Activated T-cell treated with anti-CD3 and anti-CD28 coated beads, Interleukin-2, amount 50 U/mL, for 24 hours (primary cell): ENCODE measurements at places on chromosomes 2 and 18.

DNA sequence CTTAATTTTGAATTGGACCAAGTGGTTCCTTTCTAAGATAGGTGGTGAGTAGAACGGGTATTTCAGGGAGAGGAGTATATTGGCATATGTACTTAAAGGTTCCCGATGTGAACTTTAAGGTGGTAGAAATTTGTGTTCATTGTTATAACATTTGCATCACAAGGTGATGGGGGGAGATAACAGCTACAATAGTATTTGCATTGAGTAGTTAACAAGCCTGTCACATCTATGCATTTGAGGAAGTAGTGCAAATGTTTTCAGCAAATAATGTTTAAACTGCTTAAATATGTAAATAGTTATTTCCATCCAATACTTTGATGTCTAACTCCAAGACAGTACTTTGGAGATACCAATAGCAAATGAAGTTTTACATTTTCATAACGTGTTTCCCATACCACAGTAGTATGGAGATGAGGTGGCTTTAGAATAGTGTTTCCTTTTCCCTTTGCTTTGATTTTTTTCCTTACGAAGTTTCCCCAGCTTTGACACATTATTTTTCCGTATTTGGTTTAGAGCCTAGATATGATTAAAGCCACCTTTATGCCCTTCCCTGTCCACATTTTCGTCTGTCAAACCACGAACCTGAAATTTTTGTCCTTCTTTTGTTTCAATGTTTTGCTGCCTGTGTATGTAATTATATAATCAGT, 46.6 kb downstream of the VAPA start:
- no peak for DNase-seq

DNA sequence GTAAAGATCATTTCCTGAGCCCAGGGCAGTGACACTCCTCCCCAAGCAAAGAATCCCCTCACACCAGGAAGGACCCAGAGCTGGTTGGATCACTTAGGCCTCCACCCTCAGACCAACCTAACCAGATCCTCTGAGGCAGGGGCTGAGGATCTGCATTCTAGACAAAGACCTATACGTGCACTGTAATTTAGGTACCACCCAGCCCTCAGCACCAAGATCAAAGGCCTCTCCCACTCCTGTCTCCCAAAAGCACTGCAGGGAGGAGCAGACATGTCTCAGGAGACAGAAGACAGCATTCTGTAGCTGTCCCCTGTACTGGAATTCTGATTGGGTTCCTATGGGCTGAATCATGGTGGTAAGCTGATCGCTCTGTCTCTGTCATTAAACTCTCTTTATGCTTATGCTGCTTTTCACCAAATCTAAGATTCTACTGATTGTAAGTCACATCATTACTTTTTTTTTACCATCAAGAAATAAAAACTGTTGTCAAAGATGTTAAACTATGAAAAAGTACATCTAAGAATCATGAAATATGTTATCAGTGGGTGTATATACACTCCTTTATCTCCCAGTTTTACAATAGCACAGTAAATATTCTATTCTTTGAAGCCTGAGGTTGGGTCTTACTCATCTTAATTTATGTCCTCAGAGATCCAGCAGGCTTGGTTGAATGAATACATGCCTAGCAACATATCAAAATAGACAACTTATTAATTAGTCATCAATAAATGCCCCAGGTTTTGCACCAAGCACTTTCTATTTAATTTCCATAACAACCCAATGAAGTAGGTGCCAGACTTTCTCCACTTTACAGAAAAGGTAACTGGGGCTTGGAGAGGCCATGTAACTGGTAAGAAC, 28.3 kb downstream of the MCFD2 start:
- no peak for DNase-seq

DNA sequence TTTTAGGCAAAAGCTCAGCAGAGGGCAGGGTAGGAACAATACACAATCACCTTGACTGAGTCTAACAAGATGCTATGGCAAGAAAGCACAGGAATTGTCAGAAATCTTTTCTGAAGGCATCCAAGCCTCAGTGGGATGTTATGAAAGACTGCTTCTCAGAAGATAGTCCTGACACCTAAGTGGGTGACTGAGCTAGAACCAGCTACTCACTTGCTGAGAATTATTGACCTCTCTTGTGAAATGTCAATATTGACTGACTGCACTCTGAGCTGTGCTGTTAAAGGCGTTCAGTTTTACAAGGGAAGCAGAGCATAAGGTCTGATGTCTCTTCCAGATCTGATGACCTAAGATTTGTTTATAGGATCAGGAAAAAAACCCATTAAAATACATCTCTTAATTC, 46.1 kb downstream of the TACR1 start:
- DNase-seq, result no peak

GRCh38 chr2:184187421-184187971, 410.8 kb upstream of the ZNF804A start:
- DNase-seq, result no peak

DNA sequence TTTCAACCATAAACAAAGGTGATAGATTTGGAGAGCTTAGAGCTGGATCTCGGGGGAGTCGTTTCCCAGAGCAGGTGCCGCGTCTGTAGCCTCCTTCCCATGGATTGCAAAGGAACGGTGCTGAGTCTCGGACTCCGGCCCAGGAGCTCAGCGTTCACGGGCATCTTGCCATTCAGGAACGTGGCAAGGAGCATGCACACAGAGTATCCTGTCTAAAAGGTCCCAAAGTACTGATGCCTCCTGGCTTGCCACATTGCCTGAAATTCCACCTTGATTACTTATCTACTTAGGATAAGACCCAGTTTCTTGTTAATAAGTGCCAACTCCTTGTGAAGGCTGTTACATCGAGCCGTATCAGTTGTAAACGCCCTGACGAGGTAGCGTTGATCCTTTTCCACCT, 197.8 kb upstream of the MYT1L start:
- no peak for DNase-seq

DNA sequence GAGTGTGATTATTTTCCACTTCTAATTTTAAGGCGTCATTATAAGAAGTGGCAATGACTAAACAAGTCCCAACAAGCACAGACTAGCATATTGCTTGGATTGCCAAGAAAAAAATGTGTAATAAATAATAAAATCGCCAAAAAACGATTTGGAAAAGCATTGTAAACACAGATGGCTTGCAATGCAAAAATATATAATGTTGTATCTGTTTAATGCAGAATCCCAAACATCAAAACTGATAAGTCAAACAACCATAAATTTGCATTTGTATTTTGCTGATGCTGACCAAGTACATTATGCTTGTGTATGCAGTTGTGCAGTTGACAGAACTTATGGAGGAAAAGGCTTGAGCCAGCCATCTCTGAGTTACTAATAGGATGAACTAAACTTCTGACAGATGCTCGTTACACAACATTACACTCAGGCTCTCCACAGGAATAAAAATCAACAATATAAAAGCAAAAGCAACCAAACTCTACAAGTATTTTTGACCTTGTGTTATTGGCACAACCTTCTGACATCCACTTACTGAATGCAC, 68.1 kb downstream of the DNER start:
- DNase-seq, result no peak

GRCh38 chr18:52222211-52222610, 117.8 kb upstream of the DCC start:
- DNase-seq, result no peak

GRCh38 chr2:161703863-161704262, 79.6 kb downstream of the SLC4A10 start:
- no peak for DNase-seq

DNA sequence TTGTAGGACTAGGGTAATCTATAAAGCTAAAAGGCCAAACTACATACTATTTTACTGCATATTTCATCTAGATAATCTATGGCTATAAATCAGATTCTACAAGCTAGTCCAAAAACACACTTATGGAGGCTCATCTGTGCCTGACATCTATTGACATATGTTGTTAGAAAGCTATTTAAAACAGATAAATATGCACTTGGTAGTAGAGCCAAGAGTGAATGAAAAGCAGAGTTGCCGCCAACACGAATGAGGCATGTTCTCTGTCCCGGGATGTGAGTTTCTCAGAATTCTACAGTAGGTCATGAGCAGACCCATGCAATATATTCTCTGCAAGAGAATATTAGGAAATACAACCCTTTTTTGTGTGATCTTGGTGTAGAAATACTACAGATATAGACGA, 66.7 kb upstream of the LPIN2 start:
- no peak for DNase-seq

- DNase-seq, result no peak
Observed at GRCh38 chr2:195477996-195478382, 179.0 kb upstream of the SLC39A10 start.

DNA sequence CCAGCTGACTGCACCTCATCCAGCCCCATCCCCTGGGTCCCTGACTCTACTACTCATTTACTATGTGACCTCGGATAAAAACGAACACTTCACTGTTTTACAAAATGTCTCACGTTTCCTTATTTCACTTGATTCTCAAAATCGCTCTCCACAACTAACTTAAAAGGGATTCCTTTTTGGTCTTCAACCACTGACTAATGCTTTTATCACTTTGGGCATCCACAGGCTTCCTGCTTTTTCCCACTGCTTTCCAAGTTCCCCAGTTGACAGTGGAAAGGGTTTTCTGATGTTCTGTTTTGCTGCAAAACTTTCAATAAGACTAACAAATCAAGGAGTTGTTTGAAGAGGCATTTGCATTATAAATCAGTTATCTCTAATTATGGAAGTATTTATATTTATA, 24.1 kb downstream of the EIF2AK3 start:
- DNase-seq, result no peak

GRCh38 chr2:168529054-168529833, 73.2 kb downstream of the CERS6 start:
- DNase-seq, result no peak

GRCh38 chr2:113977660-113978523, 88.0 kb downstream of the ACTR3 start:
- no peak for DNase-seq
